ENCODE measurements at places on chromosomes 12 and 14. TPM values are rescaled to one million over a fixed set of nuclear protein-coding genes. Genes with fewer than 3 reads are reported as not detected.

- no peak for DNase-seq
Measured at GRCh38 chr12:46522071-46522470, 149.5 kb upstream of the SLC38A2 start.

- no peak for DNase-seq
Measured at GRCh38 chr12:89351489-89352241, 636 bp downstream of the DUSP6 start.

- DNase-seq = no peak
Measured at GRCh38 chr14:85037411-85037810, 492.5 kb upstream of the FLRT2 start.

GLI1 gene
- total RNA-seq = 4.5 TPM

SMOC1 gene
- 83.4 TPM for total RNA-seq

VRTN gene
- total RNA-seq = not detected

Measured in cerebellum (tissue), 4 donors.